ENCODE measurements at places on chromosomes 13 and 19.

DNA sequence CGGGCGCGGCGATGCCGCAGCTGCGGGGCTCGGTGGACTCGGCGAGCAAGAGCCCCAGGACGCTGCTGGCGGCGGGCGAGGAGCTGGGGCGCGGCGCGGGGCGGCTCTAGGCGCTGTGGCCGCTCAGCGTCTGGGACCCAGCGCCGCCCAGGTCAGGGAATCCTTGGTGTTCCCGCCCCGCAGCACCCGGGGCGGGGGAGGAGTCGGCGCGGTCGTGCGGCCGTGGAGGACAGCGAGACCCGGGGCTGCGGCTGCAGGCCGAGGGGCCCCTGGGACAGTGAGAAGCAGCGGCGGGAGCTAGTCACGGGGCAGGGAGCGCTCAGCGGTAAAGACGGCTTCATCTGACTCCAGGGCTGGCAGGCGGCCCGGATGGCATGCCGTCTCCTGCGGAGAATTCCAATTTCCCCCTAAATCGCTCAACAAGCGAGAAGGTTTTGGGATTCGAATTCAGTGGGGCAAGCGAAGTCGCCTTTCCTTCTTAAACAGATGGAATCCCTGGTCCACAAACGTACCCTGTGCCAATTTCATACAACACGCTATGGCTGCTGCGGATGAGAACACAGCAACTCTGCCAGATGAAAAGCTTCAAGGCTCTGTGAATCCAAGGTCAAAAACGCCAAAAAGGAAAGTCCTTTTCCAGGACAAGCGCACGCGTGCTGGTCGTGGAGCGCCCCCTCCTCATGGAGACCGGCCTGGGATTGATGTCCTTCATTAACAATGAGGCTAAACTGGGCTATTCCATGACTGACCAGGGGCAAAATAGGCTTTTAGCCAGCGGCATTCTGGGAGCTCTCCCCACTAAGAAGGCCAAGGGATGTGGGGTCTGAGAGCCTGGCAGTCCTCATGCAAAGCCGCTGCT lies 4.2 kb upstream of the ZSCAN4 start:
- peak overlapping the region; percentile 84 for H3K4me3 ChIP-seq
- H3K27me3 ChIP-seq = peaks cover 4% of the 10 kb centered on the region
- no peaks in the 10 kb centered on the region for H3K4me1 ChIP-seq

DNA sequence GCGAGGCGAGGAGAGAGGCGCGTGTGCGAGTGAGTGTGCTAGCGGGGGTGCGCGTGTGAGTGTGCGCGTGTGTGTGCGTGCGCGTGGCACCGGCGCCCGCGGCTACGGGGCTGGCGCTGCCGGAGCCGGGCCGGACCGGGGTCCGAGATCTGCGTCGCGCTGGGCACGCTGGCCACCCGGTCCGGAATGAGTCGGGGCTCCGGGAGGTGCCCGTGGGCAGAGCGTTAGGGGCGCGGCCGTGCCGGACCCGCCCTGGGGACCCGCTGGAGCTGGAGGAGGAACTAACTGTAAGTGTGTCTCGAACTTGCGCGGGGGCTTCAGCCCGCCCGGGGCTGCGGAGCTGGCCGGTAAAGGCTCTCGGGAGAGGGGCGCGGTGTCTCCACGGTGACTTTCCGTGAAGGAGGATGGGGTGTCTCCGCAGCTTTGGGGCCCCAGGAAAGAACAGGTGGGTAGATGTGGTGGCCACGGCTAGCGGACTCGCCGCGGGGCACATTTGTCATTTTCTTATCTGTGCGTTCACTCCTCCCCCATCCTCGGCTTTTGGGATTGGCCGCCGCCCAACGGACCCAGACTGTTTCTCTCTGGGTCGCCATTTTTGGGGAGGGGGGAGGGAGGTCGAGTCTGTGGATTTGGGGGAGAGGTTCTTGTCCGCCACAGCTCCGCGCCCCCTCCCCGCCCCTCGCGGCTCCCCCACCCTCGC lies 10.1 kb upstream of the SOX1 start:
- peak overlapping the region; percentile 83 for H3K4me3 ChIP-seq
- peaks cover 16% of the 10 kb centered on the region for H3K4me1 ChIP-seq
- no peak for DNase-seq
- peaks cover 4% of the 10 kb centered on the region for H3K36me3 ChIP-seq
- H3K27me3 ChIP-seq = peaks cover 39% of the 10 kb centered on the region

DNA sequence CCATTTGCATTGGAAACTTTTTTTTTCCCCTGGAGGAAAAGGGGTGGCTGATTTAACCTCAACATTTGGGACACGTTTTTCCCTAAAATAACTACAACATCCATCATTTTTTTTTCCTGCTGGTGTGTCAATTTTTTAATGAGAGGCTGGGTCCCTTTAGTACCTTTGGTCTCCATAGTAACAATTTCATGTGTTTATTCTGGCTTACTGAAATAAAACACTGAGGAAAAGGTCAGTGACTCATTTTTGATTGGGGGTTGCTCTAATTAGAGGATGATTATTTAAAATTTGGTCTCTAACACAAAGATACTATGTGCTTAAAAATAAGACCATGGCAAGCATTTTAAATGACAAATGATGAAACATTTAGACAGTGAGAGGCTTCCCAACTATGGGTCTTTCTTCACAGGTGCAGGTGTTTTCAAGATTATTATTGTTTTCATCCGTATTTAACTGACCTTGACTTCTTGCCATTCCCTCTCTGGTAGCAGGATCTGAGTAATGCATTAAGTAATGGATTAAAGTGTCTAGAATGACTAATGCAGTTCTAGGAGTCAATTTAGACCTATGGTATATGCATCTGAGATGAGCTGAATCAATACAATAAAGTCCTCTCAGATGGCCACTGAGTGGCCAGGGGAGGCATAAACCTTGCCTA lies 406.4 kb downstream of the KCNRG start:
- H3K27me3 ChIP-seq = no peaks in the 10 kb centered on the region
- H3K4me1 ChIP-seq = peaks cover 14% of the 10 kb centered on the region
- H3K4me3 ChIP-seq = no peak overlapping the region
- no peak overlapping the region for H3K27ac ChIP-seq

DNA sequence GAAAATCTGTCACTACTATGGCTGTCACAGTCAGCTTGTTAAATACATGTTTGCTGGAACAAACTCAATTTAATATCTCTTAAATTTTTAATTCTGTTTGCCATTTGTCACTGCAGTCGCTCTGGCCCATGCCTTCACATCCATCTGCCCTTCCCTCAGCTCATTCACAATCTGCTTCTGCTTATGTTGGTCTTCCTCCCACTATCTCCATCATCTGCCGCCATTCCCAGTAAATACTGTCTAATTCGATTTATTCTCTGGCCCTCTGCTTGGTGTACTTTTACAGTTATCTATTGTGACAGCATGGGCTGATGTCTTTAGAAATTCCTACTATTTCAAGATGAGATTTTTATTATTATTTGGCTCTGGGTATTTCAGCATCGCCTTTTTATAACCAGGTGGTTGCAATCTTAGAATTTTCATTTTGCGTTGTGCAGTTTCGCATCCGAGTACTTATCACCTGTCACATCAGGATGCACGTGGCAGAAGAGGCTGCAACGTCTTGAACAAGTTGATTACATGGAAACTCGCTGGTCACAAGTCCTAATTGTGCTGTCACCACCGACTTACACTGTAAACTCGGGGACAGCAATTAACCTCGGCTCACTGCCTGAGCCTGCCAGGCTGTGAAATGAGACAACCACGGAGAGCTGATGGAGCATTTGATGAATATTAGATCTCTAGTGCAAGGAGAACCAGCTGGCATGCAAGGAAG lies 158.4 kb downstream of the MYO16 start:
- no peak overlapping the region for H3K27ac ChIP-seq
- no peak for DNase-seq
- H3K27me3 ChIP-seq = no peaks in the 10 kb centered on the region
- no peak overlapping the region for H3K4me3 ChIP-seq
- H3K4me1 ChIP-seq = peaks cover 4% of the 10 kb centered on the region

GRCh38 chr13:33537676-33538075 lies 252.1 kb upstream of the STARD13 start:
- H3K27ac ChIP-seq = no peak overlapping the region
- DNase-seq = no peak
- peaks cover 9% of the 10 kb centered on the region for H3K27me3 ChIP-seq
- peaks cover 21% of the 10 kb centered on the region for H3K4me1 ChIP-seq

- no peaks in the 10 kb centered on the region for H3K36me3 ChIP-seq
- no peak overlapping the region for H3K27ac ChIP-seq
- peaks cover 8% of the 10 kb centered on the region for H3K27me3 ChIP-seq
- H3K4me3 ChIP-seq = no peak overlapping the region
- H3K4me1 ChIP-seq = peaks cover 22% of the 10 kb centered on the region
Observed at GRCh38 chr19:30390356-30390988, 18.3 kb downstream of the ZNF536 start.

DNA sequence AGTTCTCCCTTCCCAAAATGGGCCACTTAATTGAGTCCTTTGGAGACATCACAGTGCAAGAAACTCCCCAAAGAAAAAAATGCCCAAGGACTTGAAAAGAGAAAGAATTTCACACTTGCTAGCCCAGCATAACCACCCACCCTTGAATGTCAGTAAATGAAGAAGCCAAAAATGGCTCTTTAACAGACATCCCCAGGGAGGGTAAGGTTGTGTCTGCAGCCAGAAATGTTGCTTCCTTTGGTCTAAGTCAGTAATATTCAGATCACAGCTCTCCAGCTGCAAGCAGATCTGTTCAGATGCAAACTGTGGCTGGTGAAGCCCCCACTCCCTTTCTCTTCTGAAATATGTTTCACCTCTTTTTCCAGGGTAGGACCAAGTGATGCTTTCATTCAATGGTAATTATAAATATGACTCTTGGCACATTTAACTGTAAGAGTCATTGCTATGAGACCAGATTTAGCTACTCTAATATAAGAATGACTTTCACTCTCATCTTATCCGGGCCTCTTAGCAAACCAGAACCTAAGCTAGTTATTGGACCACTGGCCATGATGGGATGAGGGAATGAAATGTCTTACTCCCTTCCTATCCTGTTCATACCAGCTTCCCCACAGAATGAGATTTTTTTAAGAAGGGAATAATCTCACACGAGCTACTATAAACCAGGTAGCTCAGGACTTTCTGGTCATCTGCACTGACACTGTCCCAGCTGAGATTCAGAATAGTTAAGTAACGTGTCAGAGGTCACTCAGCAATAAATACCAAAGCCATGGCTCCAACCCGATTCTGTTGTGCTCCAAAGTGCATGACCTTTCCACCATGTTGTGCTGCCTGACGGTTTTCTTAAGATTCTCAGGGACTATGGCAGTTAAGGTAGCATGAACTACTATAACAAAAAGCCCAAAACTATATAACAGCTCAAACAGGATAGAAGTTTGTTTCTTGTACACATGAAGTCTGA lies 234.1 kb downstream of the FOXO1 start:
- no peak overlapping the region for H3K27ac ChIP-seq
- H3K4me3 ChIP-seq = no peak overlapping the region
- no peak for DNase-seq
- no peaks in the 10 kb centered on the region for H3K36me3 ChIP-seq
- H3K4me1 ChIP-seq = peaks cover 21% of the 10 kb centered on the region

- H3K4me3 ChIP-seq = peak overlapping the region; percentile 42
- H3K36me3 ChIP-seq = no peaks in the 10 kb centered on the region
- peaks cover 29% of the 10 kb centered on the region for H3K4me1 ChIP-seq
- H3K27me3 ChIP-seq = peaks cover 11% of the 10 kb centered on the region
- DNase-seq = peak; percentile 73
- H3K27ac ChIP-seq = peak overlapping the region; percentile 48
Observed at GRCh38 chr19:13055213-13056051, 47.2 kb downstream of the LYL1 start.

GRCh38 chr13:96952595-96952994 lies 41.7 kb downstream of the OXGR1 start:
- no peak for DNase-seq
- H3K4me3 ChIP-seq = no peak overlapping the region
- no peaks in the 10 kb centered on the region for H3K36me3 ChIP-seq

DNA sequence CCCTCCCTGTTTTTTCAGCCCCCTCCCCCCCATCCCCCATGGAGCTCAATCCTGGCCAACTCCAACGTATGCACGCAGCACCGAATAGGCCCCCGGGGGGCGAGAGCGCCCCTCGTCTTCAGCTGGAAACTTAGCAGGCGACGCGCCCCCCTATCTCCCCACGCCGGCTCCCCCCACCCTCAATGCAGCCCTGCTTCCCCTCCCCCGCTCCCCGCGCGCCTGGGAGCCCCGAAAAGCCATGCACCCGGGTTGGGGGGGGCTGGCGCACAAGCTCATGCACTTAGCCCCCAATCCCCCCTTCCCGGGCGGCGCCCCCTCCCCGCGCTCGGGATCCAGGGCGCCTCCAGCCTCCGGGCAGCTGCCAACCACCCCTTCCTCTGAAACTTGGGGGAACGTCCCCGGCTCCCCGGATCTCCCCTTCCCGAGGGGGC lies 508 bp downstream of the ZBTB7A start:
- H3K27me3 ChIP-seq = peaks cover 6% of the 10 kb centered on the region
- H3K4me3 ChIP-seq = no peak overlapping the region
- H3K27ac ChIP-seq = no peak overlapping the region
- H3K36me3 ChIP-seq = no peaks in the 10 kb centered on the region

- no peaks in the 10 kb centered on the region for H3K36me3 ChIP-seq
- DNase-seq = no peak
- H3K4me3 ChIP-seq = no peak overlapping the region
- H3K27me3 ChIP-seq = peaks cover 3% of the 10 kb centered on the region
Observed at GRCh38 chr19:4015705-4016402, 8.3 kb downstream of the PIAS4 start.

GRCh38 chr19:18696023-18696422 lies 12.5 kb downstream of the CRTC1 start:
- peaks cover 8% of the 10 kb centered on the region for H3K4me1 ChIP-seq
- no peak overlapping the region for H3K27ac ChIP-seq
- H3K36me3 ChIP-seq = no peaks in the 10 kb centered on the region
- peaks cover 9% of the 10 kb centered on the region for H3K27me3 ChIP-seq
- no peak for DNase-seq

DNA sequence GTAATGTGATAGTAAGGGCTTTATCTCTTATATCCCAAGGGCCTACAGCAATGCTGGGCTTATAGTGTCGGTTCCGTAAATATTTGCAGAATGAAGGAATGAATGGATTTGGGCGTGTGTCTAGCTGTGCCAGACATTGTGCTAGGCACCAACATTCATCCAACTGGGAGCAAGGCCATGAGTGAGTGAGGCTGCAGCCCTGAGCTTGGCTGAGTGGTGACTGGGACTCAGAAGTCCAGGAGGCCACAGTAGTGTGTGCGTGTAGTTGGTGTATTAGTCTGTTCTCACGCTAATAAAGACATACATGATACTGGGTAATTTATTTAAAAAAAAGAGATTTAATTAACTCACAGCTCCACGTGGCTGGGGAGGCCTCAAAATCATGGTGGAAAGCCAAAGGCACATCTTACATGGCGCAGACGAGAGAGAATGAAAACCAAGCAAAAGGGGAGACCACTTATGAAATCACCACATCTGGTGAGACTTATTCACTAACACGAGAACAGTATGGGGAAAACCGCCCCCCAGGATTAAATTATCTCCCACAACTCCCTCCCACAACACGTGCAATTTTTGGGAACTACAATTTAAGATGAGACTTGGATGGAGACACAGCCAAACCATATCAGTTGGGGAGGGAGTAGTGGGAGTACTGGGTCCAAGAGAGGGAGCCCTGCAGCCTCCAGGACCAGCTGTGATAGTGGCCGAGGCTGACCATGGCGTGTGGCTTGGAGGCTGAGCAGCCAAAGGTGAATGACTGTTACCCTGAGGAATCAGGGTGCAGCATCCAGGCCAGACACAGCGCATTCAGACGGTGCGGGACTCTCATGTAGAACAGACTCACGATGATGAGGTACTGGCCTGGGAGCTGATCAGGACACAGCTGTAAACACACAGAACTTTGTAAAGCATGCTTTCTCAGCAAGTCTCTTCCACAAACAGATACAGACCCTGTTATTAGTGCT lies 104.6 kb downstream of the TEX26 start:
- DNase-seq = no peak
- H3K27me3 ChIP-seq = peaks cover 8% of the 10 kb centered on the region
- no peaks in the 10 kb centered on the region for H3K36me3 ChIP-seq
- no peak overlapping the region for H3K27ac ChIP-seq
